ENCODE measurements at places on chromosomes 4 and X. TPM values are rescaled to one million over a fixed set of nuclear protein-coding genes. Genes with fewer than 3 reads are reported as not detected.

Gene SHISA3
- total RNA-seq: 8.1 TPM

- no peak for DNase-seq
These were observed 185.1 kb downstream of the ARHGAP6 start for GRCh38 chrX:11480626-11481025.

DNA sequence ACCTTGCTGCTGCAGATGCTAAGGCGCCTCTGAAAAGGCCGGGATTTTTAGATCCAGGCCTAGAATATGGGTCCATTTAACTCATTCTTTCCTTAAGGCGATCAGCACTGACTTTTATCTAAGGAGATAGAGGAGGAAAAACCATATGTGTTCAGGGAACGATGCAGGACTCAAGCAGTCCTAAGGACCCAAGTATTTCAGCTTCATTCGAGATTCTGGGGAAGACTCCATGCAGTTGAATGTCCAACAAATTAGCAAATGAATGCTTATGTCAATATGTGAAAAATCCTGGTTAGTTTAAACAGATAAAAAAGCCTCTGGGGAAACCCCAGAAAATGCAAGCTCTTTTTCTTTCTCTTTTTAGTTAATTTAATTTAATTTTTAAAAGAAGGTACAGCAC lies 36.0 kb downstream of the HELT start:
- DNase-seq: no peak

- DNase-seq: no peak
These were observed 428.2 kb upstream of the GALNT7 start for GRCh38 chr4:172740434-172740833.

- DNase-seq: no peak
These were observed 46.1 kb upstream of the BMPR1B start for GRCh38 chr4:94711635-94712034.

- DNase-seq: no peak
These were observed 258.8 kb upstream of the GK2 start for GRCh38 chr4:79666875-79667274.
